Astrocyte (in vitro differentiated cells and primary cell): ENCODE measurements at places on chromosomes 2 and 18. TPM values are rescaled to one million over a fixed set of nuclear protein-coding genes. Genes with fewer than 3 reads are reported as not detected.

SPATS2L gene
- 192 and 221 TPM in 2 replicates for total RNA-seq

KCNF1 gene
- 0.19 and 1.6 TPM in 2 replicates for total RNA-seq

DYNAP gene
- total RNA-seq = not detected in 2 replicates

HRH4 gene
- total RNA-seq = 0.17 and 0.25 TPM in 2 replicates

- no peaks in the 10 kb centered on the region for H3K27me3 ChIP-seq
- H3K36me3 ChIP-seq = peaks cover 8% of the 10 kb centered on the region
- no peak for DNase-seq
- H3K27ac ChIP-seq = no peak overlapping the region
Observed at GRCh38 chr2:10678225-10678624, 11.6 kb downstream of the NOL10 start.

DNA sequence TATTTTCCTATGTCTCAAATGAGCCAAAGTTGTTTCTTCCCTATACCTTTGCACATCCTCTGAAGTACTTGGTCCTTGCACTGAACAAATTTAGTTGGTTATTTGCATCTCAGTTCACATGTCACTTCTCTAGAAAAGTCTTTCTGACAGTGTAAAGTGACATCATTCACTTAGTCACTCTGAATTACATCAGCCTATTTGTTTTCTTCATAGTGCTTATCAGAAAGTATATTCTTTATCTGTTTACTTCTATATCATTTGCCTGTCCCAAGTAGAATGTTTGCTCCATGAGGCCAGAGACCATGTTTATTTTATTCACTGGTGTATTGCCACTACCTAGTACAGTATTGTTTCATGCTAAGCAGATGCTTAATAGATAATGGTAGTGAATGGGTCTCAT is 173.7 kb downstream of the HNMT start:
- H3K27ac ChIP-seq = no peak overlapping the region
- H3K4me1 ChIP-seq = no peaks in the 10 kb centered on the region
- DNase-seq = no peak
- no peaks in the 10 kb centered on the region for H3K36me3 ChIP-seq

- H3K4me3 ChIP-seq = no peak overlapping the region
- no peak overlapping the region for H3K27ac ChIP-seq
- DNase-seq = no peak
- no peaks in the 10 kb centered on the region for H3K36me3 ChIP-seq
- H3K27me3 ChIP-seq = no peaks in the 10 kb centered on the region
- no peaks in the 10 kb centered on the region for H3K4me1 ChIP-seq
Observed at GRCh38 chr2:205633994-205634393, 48.3 kb upstream of the NRP2 start.

GRCh38 chr2:43075054-43075593 is 151.3 kb downstream of the ZFP36L2 start:
- H3K36me3 ChIP-seq = no peaks in the 10 kb centered on the region
- H3K4me1 ChIP-seq = peaks cover 33% of the 10 kb centered on the region
- peak; percentile 99 for DNase-seq
- no peaks in the 10 kb centered on the region for H3K27me3 ChIP-seq

DNA sequence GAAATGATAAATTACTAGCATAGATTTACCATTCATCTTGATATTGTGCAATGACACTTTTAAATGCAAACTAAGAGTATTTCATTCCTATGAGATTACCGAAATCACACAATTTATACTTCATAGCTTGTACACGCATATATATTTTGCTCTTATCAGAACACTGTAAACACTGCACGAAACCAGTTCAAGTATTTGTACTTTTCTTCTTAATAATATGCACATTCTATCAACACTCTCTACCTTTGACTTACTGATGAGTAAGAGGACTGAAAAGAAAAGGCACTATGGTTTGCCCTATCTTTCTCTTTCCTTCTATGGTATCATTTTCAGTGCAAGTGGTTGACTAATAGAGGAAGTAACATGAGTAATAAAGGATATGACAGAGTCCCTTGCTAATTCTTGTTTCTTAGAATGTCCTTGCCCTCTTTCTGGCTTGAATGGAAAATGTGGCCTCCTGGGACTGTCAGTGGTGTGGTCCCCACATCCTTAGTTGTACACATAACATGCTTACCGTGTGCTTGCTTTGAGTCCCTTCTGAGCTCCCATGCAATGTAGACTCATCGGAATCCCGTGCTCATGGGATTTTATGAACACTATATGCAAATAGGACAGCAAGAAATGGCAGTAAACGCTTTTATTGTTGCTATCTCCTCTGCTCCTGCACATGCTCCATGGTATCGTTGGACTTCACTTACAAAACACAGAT is 363.5 kb upstream of the TNP1 start:
- no peaks in the 10 kb centered on the region for H3K36me3 ChIP-seq
- DNase-seq = peak; percentile 98
- H3K27me3 ChIP-seq = no peaks in the 10 kb centered on the region
- no peak overlapping the region for H3K4me3 ChIP-seq

DNA sequence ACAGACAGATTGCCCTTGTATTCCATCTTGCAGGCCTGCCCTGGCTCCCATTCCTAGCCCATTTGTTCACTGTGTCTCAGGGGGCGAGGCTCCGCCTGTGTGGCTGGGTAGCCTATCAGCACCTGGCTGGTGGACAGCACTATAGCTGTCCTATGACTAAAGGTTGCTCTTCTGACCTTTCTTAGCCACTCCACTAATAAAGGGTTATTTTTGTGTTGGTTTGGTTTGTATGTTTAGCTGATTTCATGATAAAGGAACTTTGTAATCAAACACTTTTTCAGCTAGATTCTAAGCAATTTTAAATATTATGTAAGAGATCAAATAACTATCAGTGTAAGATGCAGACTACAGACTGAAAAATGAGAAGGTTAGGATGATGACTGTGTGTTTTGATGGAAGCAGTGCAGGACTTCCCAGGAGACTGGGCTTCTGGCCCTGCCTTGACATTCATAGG is 72.2 kb downstream of the CRIM1 start:
- peaks cover 19% of the 10 kb centered on the region for H3K36me3 ChIP-seq
- peak overlapping the region; percentile 43 for H3K27ac ChIP-seq
- no peak overlapping the region for H3K4me3 ChIP-seq
- peaks cover 14% of the 10 kb centered on the region for H3K4me1 ChIP-seq

DNA sequence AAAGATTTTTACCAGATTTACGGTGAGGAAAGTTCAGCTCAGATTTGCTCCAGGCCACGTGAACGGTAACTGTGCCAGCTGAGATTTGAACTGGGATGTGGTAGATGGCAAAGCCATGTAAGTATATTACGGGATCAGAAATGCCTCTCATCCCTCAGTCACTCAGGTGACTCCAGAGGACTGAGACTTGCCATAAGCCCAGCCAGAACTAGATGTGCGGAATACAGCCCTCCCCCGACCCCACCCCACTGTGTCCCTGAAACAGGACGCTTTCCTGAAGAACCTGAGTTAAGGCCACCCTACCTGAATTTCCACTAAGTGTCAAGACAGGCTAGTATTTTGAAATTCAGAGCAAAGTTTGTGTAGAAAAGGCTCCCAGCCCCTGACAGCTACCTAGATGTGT is 1.3 kb upstream of the FHL2 start:
- H3K4me1 ChIP-seq = peaks cover 38% of the 10 kb centered on the region
- peaks cover 14% of the 10 kb centered on the region for H3K36me3 ChIP-seq
- no peak overlapping the region for H3K4me3 ChIP-seq
- no peak for DNase-seq
- H3K27ac ChIP-seq = no peak overlapping the region
- no peaks in the 10 kb centered on the region for H3K27me3 ChIP-seq

GRCh38 chr2:64522843-64523428 is 1.2 kb upstream of the AFTPH start:
- peaks cover 13% of the 10 kb centered on the region for H3K27me3 ChIP-seq
- no peak overlapping the region for H3K27ac ChIP-seq

DNA sequence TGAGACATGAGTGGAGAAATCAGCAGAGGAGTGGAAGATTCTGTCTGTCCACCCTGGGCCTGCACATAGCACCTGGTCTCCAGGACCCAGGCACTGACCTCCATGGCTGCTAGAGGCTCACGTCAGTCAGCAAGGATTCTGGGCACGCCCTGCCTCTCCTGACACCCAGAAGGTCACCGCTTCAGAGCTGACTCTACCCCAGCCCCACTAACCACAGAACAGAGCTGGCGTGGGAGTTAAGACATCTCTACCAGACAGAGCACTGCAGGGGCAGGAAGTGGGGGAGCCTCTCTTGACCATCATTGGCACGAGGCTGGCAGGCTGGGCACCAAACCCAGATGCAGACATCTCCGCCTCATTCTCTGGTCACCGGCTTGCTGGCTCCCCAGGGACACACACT is 3.0 kb downstream of the ADCY3 start:
- H3K27me3 ChIP-seq = no peaks in the 10 kb centered on the region
- DNase-seq = peak; percentile 23
- peaks cover 11% of the 10 kb centered on the region for H3K4me1 ChIP-seq
- no peaks in the 10 kb centered on the region for H3K36me3 ChIP-seq
- H3K27ac ChIP-seq = no peak overlapping the region

DNA sequence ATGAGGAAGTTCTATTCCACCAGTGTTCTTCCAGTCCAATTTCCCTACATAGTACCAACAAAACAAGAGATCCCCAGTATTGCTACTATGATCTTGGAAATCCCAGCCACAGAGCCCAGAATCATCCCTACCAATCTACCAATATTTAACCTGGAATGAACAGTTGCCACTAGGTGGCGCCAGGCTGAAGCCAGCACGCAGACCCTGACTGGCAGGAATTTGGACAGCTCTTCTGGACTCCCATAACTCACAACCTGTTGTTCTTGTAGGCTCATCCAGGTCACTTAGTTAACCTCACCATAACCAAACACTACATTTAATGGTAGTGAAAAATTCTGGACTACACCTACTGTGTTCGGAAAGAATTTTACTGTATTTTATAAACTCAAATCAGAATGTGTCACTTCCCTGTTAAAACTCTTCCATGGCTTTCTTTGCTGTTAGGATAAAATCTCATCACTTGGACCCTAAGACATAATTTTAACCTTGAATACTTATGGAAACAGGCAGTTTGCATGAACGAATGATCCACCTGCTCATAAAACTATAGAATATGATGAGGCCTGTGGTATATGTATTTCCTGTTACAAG is 59.8 kb upstream of the SLC38A11 start:
- no peak overlapping the region for H3K27ac ChIP-seq
- H3K36me3 ChIP-seq = no peaks in the 10 kb centered on the region
- no peaks in the 10 kb centered on the region for H3K27me3 ChIP-seq
- no peaks in the 10 kb centered on the region for H3K4me1 ChIP-seq
- no peak overlapping the region for H3K4me3 ChIP-seq

DNA sequence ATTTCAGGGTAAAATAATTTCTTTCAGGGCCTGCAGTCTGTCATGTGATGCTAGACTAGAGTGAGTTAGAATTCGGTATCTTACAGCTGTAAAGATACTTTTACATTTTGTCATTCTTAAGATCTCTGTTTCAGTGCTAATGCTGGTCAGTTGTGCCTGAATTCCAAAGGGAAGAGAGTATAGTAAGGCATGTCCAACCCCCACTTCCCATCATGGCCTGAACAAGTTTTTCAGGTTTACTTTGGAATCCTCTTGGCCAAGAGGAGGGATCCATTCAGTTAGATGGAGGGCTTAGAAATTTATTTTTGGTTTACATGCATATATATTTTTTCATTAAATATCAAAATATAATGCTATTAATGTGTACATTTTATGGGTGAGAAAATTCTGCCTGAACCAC is 596.6 kb downstream of the XIRP2 start:
- H3K27me3 ChIP-seq = no peaks in the 10 kb centered on the region
- H3K4me1 ChIP-seq = no peaks in the 10 kb centered on the region
- DNase-seq = no peak
- no peak overlapping the region for H3K4me3 ChIP-seq
- H3K27ac ChIP-seq = no peak overlapping the region

GRCh38 chr18:5851998-5852397 is 43.3 kb downstream of the TMEM200C start:
- no peaks in the 10 kb centered on the region for H3K36me3 ChIP-seq
- H3K27ac ChIP-seq = no peak overlapping the region
- no peaks in the 10 kb centered on the region for H3K4me1 ChIP-seq
- DNase-seq = no peak
